ENCODE measurements at places on chromosomes 7 and 10. TPM values are rescaled to one million over a fixed set of nuclear protein-coding genes. Genes with fewer than 3 reads are reported as not detected.

OR2A7 gene
- total RNA-seq: 1.0 TPM

SEMA3D gene
- not detected for total RNA-seq

LBX1 gene
- total RNA-seq: not detected

SLC16A9 gene
- total RNA-seq: 0.67 TPM

PHYHIPL gene
- total RNA-seq: not detected

NPTX2 gene
- total RNA-seq: 0.23 TPM

CYP2C18 gene
- not detected for total RNA-seq

DPYSL4 gene
- 10.1 TPM for total RNA-seq

ALOX5 gene
- 0.52 TPM for total RNA-seq

TMEM178B gene
- total RNA-seq: 0.75 TPM
